ENCODE measurements at places on chromosomes 13 and 19.

- DNase-seq = peak; percentile 83
These were observed 53.0 kb downstream of the GGACT start for GRCh38 chr13:100535426-100536135.

DNA sequence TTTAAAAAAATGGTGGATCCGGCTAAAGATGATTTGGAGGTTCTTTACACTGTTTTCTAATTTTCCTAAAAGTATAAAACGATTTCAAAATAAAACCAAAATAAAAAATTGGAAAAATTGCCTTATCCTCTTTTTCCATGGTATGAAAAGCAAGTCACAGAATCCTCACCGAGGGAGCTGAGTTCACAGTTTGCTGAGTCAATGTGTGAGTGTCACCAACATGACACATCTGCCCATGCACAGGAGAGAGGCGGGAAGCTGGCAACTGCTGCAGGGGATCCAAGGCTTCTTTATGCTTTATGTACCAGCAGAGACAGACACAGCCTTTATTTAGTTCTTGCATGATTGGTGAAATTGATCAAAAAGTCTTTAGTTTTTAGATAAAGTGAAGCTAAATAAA lies 157.8 kb downstream of the TNFSF13B start:
- no peak for DNase-seq

DNA sequence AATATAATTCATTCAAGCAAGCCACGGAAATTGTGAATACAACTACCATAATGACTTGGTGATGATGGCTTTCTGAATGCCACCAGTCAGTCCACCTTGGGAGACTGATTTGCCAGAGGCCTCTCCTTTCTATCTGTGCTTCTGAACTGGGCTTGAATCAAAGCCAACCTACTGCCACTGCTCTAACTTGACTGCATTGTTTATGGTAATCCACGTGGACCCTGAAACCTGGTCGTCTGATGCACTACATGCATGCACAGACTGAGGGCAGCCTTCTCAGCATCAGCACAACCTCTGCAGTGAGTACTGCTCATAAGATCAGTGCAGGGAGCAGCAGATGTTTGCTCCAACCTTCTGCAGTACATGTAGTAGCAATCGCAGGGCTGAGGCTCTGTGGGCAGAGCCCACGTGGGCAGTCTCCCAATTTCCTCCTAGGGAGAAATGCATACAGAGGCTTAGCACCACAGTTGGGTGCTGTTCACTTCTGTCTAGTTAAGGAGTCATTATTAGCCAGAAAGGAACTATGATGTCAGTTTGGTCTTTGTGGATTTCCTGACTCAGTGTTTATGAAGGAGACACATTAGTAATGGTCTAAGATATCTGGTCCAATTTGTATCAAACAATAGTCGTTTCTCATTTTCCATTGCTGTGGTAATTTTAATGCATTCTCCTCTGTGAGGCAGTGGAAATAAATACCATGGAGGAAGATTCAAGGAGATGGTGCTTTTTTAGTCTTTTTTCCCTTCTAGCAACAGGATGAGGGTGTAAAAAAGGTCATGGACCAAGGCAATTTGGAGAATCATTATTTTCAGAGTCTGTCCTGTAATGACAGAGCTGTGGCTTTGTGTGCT lies 82.5 kb downstream of the AKAP11 start:
- peak; percentile 71 for DNase-seq

DNA sequence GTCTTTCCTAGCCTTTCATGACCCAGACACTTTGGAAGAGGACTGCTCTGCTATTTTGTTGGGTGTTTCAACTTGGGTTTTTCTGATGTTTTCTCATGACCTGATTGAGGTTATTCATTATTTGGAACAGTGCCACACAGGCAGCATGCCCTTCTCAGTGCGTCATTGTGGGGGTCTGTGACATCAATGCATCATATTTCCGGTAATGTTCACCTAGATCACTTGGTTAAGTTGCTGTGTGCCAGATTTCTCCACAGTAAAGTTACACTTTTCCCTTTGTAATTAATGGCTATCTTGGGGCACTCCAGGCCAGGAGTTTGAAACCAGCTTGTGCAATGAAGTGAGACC lies 124.4 kb downstream of the SIPA1L3 start:
- no peak for DNase-seq

DNA sequence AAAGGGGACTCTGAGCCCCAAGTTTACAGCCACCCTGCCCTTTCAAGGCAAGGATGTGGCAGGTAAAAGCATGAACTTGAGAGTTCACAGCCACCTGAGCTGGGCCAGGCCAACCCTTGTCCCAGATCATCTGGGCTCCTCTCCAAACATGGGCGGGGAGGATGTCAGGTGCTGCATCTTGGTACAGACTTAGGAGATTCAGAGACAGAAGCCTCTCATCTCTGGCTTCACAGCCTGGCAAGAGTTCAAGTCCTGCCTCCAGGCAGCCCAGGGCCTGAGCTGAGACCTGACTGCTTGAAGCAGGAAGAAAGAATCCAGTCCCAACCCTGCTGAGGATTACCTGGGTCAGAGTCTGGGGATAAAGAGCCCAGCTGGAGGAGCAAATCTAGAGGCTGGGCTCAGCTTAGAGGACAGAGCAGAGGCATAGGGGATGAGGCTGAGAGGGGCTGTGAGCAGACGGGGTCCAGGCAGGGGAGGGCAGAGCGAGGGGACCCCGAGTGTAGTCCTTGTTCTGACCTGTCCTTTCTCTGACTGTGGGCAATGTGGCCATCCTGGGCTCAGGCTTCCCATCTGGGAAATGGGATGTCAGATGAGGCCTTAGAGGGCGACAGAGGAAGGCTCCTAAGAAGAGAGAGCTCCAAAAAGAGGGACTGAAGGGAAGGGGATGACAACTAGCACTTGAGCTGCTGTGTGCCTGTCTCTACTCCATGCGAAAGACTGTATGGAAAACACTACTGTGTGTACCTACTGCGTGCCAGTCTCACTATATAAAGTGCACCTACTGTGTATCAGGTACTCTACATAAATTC lies 6.6 kb upstream of the OR10H5 start:
- DNase-seq = no peak

- no peak for DNase-seq
These were observed 6.8 kb upstream of the KPTN start for GRCh38 chr19:47490847-47491246.

DNA sequence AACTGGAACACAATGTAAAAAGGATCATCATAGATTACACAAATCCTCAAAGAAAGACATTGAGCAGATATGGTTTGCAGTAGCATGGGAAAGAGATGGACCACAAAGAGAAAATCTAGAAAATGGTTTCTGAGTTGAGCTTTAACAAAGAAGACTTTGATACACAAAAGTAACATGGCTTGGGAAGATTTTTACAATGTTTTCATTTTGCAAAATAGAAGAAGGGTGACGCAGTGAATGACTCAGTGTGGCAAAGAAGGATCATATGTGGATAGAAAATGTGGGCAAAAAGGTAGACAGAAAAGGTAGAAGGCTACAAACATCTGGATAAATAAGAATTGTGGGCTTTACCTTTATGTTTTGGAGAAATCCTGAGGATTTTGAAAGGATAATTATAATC lies 1220.5 kb downstream of the PCDH17 start:
- DNase-seq = no peak

- DNase-seq = peak; percentile 38
These were observed 32.7 kb downstream of the KDM4B start for GRCh38 chr19:5001615-5002014.

GRCh38 chr19:16374436-16374835 lies 49.8 kb downstream of the KLF2 start:
- no peak for DNase-seq

- no peak for DNase-seq
These were observed 3.9 kb downstream of the ZNF266 start for GRCh38 chr19:9431475-9431874.

DNA sequence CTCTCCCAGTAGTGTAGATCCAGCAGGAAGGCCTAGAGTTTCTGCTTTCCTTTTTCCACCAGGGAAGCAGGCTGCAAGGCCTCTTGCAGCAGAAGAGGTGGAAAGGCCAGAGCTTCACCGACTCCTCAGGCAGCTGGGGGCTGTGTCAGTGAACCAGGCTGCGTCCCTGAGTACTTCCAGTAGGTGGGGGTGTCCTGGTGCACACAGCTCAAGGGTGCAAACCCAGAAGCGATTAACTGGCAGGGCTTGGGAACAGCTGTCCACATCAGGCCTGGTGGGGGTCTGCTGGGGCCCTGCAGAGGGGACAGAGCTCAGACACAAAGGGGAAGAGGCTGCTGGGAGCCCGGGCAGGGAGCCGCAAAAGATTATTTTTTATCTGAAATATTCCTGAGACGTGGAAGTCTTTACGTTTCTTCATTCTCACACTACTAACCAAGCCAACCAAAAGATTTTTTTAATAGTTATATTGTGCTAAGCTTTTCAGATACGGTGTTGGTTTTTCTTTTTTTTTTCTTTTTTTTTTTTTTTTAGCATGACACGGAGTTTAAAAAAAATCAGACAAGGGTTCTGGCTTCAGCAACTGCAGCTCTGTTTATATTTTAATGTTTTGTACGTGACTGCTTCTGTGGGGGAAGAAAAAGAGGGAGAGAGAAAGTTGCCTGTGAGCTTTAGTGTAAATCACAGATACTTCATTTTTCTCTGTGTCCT lies 11.0 kb downstream of the TSHZ3 start:
- DNase-seq = no peak

DNA sequence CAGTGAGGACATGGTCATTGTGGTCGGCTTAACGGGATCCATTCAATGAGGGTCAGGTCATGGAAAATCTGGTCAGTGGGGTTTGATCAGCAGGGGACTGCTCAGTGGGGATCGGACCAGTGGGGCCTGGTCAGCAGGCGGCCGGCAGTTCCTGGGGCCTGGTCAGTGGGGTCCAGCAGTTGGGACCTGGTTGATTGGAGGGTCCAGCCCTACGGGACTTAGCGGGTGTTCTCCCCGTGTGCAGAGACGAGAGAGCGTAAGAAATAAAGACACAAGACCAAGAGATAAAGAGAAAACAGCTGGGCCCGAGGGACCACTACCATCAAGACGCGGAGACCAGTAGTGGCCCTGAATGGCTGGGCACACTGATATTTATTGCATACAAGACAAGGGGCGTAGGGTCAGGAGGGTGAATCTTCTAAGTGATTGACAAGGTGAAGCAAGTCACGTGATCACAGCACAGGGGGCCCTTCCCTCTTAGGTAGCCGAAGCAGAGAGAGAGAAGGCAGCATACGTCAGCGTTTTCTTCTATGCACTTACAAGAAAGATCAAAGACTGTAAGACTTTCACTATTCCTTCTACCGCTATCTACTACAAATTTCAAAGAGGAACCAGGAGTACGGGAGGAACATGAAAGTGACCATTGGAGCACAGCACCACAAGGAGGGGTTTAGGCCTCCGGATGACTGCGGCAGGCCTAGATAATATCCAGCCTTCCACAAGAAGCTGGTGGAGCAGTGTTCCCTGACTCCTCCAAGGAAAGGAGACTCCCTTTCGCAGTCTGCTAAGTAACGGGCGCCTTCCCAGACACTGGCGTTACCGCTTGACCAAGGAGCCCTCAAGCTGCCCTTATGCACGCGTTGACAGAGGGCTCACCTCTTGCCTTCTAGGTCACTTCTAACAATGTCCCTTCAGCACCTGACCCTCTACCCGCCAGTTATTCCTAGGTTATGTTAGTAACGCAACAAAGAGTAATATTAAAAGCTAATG lies 62.1 kb upstream of the TPM4 start:
- DNase-seq = no peak

DNA sequence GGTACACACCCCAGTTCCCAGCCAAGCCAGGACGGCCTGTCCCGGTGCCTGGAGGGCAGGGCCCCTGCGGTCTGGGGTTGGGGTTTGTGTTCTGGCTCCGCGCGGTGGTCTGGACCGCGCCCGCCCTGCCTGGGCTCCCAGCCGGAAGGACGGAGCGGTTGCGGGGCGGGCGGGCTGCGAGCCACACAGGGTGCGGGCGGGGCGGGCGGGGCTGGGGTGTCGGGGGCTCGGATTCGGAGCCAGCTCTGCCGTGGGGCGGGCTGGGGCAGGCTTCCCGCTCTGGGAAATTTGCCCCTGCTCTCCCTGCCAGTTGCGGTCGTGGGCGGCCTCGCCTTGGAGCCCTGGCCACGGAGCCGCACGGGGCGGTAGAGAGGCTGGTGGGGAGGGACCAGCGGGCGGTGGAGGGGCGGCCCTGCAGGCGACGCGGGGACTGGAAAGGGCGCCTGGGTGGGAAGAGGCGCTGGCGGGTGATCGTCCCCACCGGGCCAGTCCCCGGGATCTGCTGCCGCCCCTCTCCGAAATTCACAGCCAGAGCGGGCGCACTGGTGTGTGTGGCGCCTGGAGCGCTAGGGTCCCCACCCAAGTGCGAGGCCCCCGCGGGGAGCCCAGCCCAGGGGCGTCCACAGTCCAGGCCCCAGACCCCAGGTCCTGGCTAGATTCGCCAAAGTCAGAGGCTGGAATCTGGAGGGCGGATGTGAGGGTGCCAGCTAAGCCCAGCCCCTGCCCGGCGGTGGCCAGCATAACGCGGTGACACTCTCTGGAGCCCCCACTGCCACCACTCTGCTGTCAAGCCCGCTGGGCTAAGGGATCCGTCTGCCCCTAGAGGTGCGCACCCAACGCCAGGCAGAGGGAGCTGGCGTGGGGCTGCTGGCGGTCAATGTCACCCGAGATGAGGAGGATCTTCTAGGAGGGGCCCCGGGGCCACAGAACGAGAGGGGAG lies 11.0 kb upstream of the ZNF492 start:
- no peak for DNase-seq

GRCh38 chr19:54460230-54461005 lies 3.2 kb downstream of the LENG9 start:
- DNase-seq = no peak

DNA sequence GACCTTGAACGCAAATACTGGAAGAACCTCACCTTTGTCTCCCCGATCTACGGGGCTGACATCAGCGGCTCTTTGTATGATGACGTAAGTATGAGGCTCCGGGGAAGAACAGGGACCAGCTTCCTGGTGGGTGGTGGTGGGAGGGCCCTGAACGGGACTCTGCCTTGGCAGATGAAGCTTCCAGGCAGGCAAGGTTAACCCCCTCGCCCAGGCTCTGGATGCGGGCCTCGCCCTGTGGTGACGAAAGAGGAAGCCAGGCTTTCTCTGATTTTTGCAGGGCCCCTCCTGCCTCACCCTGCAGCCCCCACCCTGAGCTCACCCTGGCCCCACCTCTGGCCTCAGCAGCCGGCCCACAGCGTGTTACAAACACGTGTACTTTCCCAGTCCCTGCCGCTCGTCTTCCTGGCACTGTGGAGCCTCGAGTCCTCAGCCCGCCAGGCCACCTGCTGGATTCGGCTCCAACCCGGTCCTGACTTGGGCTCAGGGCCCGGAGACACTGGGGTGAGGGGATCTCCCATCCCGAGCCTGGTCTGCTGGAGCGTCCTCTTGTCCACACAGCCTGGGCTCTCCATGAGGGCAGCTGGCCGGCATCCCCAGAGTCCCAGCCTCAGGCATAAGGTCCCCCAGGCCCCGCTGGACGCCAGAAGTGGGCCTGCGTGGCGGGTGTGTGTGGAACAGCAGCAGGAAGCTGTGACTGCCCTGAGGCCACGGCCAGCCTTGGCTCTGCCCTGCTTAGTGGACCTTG lies 72.4 kb downstream of the KDM4B start:
- DNase-seq = no peak

DNA sequence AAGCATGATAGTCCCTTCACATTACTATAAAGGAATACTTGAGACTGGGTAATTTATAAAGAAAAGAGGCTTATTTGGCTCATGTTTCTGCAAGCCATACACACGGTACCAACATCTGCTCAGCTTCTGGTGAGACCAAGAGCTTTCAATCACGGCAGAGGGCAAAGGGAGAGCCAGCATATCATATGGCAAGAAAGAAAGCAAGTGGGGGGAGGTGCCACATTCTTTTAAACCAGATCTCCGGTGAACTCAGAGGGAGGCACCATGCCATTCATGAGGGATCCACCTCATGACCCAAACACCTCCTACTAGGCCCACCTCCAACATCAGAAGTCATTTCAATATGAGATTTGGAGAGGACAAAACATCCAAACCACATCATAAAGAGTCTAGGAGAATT lies 20.3 kb downstream of the XPO4 start:
- DNase-seq = no peak
